ENCODE measurements at places on chromosomes 4 and X.

GRCh38 chr4:22870847-22871449 lies 178.2 kb downstream of the GBA3 start:
- no peak for DNase-seq

GRCh38 chr4:188879598-188879997 lies 740.4 kb downstream of the TRIML1 start:
- DNase-seq = no peak

DNA sequence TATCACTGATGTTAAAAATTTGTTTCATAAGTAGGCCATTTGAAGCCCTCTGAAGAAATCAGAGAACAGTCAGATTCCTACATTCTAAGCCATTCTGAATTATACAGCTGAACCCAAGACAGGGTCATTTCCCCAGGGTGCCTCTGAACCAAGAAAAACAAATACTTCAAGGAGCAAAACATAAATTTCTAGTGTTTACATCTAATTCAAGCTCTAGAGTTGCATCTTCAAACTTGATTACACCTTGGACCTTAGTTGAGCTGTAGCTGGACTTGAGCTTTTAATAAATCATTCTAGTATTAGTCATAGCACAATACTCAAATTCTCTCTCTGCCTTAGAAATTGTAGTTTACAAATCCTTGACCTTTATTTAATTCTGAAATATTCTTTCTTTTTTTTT lies 87.6 kb upstream of the IL15 start:
- DNase-seq = no peak

GRCh38 chr4:1765409-1766072 lies 27.6 kb upstream of the FGFR3 start:
- DNase-seq = no peak

DNA sequence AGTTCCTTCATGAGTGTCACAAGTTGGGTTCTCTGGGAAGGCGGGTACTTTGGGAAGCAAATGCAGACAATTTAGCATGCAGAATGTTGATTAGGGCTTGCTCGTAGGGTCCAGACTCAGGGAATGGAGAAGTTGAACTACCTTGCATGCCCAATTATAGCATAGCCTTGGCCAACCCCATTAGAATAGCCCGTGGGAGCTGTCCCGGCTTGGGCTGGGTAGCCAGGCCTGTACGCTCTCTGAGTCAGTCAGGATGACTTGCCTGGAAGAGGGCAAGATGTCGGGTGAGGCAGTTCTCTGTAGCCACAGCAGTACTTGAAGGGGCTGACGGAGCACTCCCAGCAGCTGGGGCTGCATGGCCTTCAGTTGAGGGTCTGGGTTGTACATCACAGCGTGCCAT lies 19.5 kb downstream of the KIAA0232 start:
- no peak for DNase-seq
